CD4-positive, CD25-positive, alpha-beta regulatory T cell (primary cell): ENCODE measurements at places on chromosomes 16 and 17.
A peak's percentile ranks its signal among the peaks of the same experiment; 100 is the strongest.

GRCh38 chr17:9948928-9949327 is 43.9 kb upstream of the RCVRN start:
- DNase-seq: no peak

DNA sequence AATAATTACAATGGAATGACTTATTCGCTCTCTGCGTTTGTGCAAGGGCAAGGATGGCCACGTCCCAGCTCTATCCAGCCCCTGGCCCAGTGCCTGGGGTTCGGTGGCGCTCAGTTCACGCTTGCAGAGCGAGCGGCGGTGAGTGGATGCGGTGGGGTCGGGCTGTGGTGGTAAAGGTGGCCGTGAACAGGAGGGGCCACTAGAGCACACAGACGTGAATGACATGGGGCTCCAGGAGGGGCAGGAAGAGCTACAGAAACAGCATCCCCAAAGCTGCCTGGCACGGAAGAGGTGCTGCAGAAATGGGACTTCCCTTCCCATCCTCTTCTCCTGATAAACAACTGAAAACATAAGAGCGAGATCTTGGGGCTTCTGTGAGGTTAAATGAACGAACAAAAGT is 28.4 kb downstream of the IRF8 start:
- DNase-seq: no peak

DNA sequence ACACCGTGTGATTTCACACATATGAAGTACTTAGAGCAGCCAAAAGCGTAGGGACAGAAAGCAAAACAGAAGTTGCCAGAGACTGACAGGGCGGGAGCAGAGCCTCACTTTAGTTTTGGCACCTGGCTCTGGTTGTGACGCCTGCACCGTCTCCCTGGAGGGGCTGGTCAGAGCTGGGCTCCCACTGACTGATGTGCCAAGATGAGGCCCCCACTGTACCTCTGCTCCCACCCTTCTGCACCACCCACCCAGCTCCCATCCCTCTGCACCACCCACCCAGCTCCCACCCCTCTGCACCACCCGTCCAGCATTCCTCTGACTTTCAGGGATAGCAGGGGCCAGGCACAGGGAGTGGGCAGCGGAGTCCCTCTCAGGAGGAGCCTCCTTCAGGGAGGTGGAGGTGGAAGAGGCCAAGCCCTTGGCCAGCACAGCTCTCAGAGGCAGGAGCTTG is 3.2 kb upstream of the PRSS21 start:
- no peak for DNase-seq

DNA sequence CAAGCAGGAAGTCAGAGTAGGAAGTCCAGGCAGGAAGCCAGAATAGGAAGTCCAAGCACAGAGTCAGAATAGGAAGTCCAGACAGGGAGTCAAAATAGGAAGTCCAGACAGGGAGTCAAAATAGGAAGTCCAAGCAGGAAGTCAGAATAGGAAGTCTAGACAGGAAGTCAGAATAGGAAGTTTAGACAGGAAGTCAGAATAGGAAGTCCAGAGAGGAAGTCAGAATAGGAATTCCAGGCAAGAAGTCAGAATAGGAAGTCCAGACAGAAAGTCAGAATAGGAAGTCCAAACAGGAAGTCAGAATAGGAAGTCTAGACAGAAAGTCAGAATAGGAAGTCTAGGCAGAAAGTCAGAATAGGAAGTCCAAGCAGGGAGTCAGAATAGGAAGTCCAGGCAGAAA is 105.3 kb upstream of the C16orf82 start:
- DNase-seq: no peak

GRCh38 chr16:24685539-24686432 is 43.7 kb upstream of the TNRC6A start:
- no peak for DNase-seq

GRCh38 chr16:11372073-11372828 is 27.0 kb downstream of the RMI2 start:
- DNase-seq: no peak

DNA sequence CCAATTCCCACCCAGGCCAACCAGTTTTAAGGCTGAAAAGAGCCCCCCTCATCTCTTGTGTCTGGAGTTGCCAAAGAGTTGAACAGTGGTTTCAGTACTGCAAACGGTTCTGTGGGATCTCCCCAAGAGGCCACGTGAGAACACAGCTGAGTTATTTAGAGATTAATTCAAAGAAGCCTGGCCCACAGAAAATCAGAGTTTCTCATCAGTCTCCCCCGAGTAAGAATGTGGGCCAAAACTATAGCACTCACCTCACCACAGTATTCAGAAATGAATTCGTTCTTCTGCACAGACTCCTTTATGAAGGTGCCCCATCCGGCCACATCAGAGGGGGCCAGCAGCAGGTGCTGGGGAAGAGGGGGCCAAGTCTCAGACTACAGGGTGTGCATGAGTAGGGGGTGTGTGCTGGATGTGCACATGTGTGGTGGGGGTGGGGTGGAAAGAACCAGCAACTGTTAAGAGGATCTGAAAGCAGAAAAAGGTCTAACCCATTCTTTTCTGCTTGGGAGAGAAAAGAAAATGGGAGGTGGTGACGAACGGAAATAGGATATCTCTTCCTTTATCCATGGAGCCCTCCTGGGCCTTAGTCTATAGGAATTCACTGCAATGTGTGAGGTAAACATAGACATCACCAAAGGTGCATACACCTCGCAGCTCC is 22.6 kb downstream of the CNTNAP1 start:
- no peak for DNase-seq

DNA sequence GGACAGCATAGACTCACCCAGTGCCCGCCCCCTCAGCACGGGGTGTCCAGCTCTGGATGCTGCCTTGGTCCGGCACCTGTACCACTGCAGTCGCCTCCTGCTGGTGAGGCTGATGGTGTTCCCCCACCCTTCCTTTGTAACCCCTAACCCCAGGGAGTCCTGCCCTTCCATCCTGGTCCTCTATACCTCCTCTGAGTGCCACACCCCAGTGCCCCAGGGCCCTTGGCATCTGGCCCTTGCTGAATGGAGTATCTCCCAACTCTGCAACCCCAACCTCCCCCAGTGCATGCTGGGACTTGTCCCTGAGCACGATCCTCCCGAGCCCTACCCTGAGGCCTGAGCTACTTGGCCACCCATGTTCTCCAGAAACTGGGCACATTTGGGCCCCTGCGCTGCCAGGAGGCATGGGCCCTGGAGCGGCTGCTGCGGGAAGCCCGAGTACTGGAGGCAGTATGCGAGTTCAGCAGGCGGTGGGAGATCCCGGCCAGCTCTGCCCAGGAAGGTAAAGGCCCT is 15.8 kb downstream of the RIPOR1 start:
- no peak for DNase-seq

DNA sequence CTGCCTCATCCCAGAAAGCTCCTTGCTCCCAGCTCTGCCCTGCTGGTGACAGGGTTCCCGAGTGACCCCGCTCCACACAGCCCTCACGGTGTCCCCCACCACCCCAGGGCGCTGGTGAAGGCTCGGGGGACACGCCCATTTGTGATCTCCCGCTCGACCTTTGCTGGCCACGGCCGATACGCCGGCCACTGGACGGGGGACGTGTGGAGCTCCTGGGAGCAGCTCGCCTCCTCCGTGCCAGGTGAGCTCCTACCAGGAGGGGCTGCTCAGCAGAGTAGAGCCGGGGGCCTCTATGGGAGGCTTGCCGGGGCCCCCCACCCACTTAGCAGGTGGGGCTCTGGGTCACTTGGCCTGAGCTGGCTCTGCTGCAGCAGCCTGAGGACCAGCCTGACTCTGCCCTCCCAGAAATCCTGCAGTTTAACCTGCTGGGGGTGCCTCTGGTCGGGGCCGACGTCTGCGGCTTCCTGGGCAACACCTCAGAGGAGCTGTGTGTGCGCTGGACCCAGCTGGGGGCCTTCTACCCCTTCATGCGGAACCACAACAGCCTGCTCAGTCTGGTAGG is 11.2 kb downstream of the GAA start:
- DNase-seq: no peak

- no peak for DNase-seq
These were observed 46.4 kb upstream of the CDH13 start for GRCh38 chr16:82580298-82580890.

- DNase-seq: no peak
These were observed 1.3 kb upstream of the MPG start for GRCh38 chr16:76535-77272.

DNA sequence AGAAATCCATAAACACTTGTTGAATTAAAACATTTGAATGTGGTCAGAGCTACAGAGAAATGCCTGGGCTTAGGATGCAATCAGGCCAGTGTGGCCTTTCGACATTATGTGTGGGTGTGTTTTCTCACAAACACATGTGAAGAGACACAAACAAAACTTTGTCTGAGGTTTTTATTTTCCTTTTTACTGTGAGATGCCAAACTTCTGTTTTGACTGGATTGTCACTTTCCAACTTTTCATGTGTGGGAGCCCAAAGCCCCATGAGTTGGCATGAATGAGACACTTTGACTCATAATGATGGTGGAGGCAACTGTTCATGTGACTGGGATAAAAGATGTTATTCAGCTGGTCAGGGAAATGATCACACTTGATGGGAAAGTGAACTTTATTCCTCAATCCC is 71.9 kb upstream of the GAS7 start:
- DNase-seq: no peak

- no peak for DNase-seq
These were observed 124.8 kb downstream of the RGS9 start for GRCh38 chr17:65261682-65262636.

DNA sequence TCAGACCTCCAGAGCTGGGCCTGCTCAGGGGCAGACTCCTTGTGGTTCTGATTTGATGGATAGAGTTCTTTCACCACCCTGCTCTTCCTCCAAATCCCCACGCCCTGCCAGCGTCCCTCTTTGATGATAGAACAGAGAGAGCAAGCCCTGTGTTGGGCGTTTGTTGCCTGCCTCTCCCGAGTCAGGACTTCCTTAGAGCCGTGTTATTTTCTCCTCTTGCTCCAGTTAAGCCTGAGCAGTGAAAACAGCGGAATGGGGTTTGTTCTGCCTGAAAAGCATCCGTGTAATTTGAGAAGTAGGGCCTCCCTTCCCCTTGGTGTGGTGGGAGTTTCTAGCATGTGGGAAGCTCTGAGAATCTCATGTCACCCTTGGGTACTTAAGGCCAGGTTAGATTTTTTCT is 22.1 kb downstream of the TMEM94 start:
- DNase-seq: no peak

DNA sequence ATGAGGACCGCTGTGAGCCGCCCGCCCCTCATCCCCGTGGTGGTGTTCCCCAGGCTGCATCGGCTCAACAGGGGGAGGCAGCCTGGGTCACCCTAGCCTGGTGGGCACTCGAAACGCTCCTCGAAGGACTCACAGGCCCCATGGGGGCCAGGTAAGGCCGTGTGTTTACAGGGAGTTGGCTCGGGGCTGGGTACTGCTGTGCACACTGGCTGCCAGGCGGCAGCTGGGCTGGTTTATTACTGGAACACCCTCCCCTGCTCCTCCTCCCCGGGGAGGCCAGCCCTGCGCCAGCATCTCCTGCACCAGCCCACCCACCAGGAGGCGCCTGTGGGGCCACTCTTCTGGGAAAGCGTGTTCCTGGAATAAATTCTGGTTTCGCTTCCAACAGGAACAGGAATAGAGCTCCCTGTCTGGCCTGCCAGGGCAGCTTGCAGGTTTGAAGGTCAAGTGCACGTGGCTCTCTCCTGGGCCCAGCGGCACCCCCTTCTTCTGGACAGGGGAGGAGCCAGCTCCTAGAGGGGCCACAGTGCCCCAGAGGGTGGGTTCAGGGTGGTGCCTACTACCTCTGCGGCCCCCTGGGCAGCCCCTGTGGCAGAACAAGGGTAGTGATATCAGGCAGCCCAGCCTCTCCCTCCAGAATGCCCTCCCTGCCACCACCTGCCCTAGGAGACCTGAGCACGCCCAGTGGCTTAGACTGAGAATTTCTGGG is 11.3 kb downstream of the MCRIP1 start:
- DNase-seq: peak; percentile 72

GRCh38 chr16:17312094-17312710 is 158.6 kb downstream of the XYLT1 start:
- no peak for DNase-seq

DNA sequence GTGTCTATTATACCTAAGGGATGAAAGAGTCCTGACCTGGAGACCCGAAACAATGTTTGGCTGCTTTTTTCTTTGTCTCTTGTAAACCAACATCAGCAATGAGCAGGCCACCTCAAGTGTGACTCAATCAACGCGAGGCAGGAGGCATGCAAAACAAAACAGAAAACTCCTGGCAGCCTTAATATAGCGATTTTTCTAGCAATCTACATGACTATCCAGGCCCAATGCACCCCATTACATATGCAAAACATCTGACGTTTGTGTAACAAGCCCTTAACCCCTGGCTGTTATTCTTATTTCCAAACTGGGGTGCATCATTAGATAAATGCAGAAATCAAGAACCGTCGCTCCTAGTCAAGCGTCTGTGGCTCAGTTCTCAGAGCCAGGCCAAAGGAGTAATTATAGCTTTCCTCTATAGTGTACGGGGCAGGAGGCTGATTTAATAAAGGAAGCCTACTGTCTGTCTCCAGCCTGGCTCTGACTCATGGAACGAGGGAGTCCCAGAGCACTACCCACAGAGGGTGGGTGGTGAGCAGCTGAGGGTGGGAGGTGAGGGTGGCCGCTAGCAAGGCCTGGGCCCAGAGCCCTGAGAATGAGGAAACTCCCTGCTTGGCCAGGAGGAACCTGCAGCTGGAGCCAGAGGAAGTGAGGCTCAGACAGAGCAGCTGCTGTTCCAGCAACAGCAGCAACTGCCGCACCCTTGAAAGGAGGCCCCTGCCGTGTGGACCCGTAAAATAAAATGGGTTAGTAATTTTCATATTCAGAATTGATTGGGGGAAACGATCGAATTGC is 43.9 kb downstream of the CHD9 start:
- DNase-seq: peak; percentile 24

DNA sequence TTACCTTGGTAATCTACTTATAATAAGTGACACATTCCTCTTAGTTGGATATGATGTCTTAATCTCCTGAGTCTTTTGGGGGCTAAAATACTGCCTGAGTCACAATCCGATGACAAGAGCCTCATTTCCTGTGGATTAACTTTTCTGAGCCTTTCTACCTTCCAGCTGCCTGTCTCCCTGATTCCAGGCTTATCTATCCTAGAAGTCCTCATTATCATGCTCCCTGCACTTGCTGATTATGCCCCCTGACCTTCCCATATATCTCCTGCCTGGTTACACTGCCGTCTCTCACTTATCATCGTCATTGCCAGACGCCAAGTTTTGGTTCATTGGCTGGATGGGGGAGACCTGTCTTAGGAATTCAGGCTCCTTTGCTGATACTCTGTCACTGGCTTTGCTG is 727.4 kb upstream of the CA10 start:
- DNase-seq: no peak

DNA sequence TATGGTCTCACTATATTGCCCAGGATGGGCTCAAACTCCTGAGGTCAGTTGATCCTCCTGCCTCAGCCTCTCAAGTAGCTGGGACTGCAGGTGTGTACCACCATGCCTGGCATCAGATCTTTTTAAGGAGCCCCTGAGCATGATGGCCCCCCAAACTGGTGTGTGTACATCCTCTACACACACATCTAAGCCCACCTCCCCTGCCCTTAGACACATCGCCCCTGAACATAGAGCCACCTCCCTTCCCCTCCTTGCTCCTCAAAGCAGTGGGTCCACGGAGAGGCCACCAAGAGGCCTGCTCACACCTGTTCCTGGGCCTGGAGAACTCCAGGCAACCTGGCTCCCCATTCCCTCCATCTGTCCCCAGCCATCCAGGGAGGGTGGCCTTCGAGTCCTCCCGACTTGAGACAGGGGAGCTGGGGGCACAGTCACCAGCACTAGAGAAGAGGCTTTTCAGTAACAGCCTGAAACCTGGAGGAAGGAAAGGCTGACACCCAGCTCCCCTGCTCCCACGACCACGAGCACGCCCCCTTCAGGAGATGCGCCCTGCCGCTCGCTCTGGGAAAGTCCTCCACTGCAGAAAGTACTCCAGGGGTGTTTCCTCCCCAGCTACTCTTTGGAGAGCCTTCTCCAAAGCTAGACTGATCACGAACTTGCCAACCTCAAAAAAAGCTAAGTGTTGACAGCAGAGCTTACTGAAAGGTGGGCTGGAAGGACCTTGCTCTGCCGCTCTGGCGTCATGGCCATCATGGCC is 12.6 kb upstream of the PRR29 start:
- no peak for DNase-seq
